ENCODE measurements at places on chromosomes 1 and 21. TPM values are rescaled to one million over a fixed set of nuclear protein-coding genes. Genes with fewer than 3 reads are reported as not detected.

ERRFI1 gene
- 12.8 TPM for total RNA-seq

KRTAP11-1 gene
- total RNA-seq: not detected

RSPH1 gene
- not detected for total RNA-seq

PLEKHG5 gene
- 16.8 TPM for total RNA-seq

CD53 gene
- 17.2 TPM for total RNA-seq

LDLRAD1 gene
- not detected for total RNA-seq
